ENCODE measurements at places on chromosomes 12 and 14. TPM values are rescaled to one million over a fixed set of nuclear protein-coding genes. Genes with fewer than 3 reads are reported as not detected.

Gene SMIM41
- not detected for total RNA-seq

Gene KLRG1
- total RNA-seq: 0.69 TPM

Gene YY1
- total RNA-seq: 39.6 TPM

Gene CDH24
- total RNA-seq: 3.2 TPM

Gene FOXN4
- total RNA-seq: not detected

Gene TMCC3
- total RNA-seq: 0.73 TPM

Gene TAS2R8
- total RNA-seq: not detected
